Esophagus muscularis mucosa (tissue), 4 donors: ENCODE measurements at places on chromosomes 16 and 17.

DNA sequence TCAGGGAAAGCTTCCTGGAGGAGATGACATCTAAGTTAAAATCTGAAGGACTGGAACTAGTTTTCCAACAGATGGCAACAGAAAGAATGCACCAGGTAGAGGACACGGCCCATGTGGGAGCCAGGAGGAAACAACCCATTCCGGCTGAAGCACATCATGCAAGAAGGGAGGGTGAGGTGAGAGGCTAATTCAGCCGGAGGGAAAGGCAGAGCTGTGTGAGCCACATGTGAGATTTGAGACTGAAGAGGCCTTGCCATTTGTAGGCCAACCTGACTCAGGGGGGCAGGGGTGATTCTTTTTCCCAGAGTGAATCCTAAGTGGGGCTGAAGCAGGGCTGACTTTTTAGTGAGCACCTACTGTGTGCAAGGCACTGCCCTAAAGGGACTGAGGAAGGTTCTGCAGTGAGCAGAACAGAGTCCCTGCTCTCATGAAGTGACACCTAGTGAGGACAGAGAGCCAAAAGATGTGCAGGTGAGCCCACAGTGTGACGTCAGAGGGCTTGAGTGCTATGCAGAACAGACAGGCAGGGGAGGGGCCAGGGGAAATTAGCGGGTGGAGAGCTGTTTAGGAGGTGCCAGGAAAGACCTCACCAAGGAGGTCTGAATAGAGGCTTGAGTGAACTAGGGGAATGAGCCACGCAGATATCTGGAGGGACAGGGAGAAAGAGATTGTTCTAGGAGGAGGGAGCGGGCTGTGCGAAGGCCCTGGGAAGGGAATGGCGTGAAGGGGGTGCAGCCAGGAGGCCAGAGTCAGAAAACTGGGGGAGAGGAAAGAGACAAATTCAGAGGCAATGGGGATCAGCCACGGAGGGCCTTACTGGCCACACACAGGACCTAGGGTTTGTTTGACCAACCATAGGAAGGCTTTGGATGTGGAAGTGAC is 19.8 kb upstream of the IL21R start:
- DNase-seq, result no peak

DNA sequence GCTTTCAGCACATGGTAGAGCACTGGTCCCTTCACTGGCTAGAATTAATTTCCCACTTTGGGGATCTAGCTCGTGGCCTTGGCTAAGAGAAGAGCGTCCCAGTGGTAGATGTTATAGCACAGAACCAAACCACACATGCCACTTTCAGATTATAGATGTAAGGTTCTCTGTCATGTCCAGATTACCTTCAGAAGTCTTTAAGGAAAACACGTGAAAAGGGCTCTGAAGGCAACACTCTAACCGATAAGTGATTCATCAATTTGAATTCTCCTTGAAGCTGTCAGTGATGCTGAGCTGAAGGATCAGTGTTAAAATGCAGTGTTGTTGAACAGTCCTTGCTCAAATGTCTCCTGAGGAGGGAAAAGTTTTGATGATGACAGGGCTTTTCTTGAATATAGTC is 43.5 kb upstream of the VPS4A start:
- no peak for DNase-seq

- DNase-seq, result no peak
Measured at GRCh38 chr16:57720142-57720575, 15.4 kb upstream of the KATNB1 start.

DNA sequence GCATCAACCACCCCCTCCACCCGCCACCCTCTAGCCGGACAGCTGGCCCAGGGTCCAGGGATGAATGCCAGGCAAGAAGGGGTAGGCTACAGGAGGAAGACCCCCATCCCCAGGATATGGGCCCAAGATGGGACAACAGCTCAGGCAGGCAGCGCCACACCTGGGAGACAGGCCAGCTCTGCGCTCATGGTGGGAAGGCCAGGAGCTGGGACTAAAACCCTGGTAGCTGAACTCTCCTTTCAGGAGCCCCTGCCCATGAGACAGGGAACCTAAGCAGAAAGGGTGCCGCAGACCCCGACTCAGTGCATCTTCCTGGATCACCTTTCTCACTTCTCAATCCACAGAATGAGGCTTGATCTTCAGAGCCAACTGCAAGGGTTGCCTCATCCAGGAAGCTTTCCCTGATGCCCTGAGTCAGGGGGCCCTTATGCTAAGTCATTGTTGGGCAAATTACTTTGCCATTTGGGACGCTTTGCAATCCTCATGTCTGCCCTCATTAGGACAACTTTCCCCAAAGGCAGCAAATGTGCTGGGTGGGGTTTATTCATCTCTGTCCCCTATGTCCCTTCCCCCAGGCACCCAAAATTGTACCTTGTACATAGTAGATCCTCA is 9.0 kb downstream of the ZDHHC1 start:
- no peak for DNase-seq

DNA sequence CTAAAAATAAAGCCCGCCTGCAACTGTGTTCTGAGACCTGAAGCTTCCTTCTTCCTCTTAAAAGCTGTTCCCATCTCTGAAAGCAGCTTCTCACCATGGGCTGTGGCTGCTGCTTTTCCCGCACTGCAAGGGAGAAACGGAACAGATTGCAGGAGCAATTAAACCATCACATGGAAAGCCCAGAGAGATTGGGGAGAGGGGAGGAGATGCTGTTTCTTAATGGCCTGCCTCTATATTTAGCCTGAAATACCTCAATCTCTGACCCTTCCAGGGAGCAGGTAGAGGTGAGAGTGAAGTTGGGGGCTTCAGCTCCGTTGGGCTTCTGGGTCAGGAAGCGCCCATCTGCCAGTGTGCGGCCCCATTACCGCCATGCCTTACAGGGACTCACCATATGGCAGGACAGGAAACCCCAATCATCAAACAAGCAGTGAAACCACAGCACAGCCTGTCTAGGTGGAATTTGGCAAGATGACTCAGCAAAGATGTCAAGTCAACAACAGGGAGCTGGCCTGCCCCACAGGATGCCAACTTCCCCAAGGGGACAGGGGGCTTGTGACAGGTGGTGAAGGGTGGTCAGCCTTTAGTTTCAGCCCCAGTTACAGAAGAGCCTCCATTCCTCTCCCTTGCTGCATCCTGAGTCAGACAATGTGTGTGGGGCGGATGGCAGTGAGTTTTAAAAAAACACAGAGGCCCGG is 286.6 kb upstream of the CCL2 start:
- no peak for DNase-seq

DNA sequence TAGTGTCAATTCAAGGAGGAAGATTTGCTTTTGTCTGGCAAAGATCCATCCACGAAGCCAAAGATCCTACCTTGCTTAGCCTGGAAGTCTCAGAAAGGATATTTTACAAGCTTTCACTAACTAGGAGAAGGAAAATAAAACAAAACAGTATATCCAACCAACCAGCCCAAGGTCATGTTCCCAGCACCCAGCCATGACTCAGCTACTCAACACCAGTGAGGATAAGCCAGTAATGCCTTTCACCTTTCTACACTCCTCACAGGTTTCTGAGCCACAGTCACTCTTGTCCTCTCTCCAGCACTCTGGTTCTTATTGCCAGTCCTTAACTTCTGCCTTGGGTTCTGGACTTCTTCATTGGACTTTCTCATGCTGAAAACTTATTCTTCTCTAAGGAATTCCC is 116.2 kb downstream of the CDH11 start:
- no peak for DNase-seq

GRCh38 chr16:9800186-9800738 is 382.0 kb downstream of the GRIN2A start:
- DNase-seq, result no peak

- no peak for DNase-seq
Measured at GRCh38 chr16:67551972-67552371, 10.4 kb upstream of the CTCF start.

DNA sequence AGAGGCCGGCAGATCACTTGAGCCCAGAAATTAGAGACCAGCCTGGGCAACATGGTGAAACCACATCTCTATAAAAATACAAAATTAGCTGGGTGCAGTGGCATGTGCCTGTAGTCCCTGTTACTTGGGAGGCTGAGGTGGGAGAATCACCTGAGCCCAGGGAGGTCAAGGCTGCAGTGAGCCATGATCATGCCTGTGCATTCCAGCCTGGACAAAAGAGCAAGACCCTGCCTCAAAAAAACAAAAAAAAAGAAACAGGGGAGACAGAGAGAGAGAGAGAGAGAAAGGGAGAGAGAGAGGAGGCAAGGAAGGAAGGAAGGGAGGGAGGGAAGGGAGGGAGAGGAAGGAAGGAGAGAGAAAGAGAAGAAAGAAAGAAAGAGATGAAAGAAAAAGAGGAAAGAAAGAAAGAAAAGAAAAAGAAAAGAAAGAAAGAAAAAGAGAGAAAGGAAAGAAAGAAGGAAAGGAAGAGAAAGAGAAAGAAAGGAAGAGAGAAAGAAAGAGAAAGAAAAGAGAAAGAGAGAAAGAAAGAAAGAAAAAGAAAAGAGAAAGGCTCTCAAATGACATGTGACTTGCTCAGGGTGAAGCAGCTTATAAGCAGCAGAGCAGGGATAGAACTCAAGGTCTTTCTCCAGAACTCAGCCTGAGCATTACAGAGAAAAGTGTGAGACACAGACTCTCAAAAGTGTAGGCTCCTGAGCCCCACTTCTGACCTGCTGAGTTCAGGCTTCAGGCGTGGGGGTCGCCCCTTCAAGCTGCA is 15.5 kb downstream of the CX3CL1 start:
- no peak for DNase-seq

GRCh38 chr17:77107506-77108433 is 33.0 kb upstream of the SEC14L1 start:
- no peak for DNase-seq

DNA sequence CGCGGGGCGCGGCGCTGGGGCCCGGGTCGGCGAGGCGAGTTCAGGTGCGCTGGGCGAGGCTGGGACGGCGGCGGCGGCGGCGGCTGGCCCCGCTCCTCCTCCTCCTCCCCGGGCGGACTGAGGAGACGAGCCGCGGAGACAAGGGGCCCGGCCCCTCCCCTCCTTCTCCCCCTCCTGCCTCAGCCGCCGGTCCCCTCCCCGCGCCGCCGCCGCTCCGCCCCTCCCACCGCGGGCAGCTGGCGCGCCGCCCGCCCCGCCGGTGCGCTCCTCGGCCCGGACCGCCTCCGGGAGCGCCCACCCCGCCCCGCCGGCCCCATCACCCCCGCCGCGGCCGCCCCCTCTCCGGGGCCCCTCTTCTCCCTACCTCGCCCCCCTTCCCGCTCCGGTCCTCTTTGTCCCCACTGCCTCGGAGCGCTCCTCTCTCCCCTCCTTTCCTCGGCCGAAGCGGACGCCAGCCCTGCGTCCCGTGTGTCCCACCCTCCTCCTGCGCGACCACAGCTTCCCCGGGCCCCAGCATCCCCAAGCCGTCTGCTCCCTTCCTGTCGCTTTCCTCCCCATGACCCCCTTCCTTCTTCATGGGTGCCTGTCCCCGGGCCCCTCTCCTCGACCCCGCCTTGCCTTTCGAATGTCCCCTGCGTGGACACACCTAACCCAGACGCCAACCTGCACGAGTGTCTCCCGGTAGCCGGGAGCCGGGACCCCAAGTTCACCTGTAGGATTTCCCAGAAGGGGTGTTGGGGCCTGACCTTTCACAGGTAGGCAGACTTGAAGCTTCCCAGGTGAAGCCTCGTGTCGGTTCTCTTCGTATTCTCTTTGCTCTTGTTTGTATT is at the start of gene TOX3:
Gene TOX3, minus strand, starts transcription at position 140 of the 830 bp plus-strand sequence. CDS start 420 bp downstream, outside the sequence.
- DNase-seq, result peak; percentile 62

GRCh38 chr16:81568749-81569087 is 124.1 kb downstream of the CMIP start:
- no peak for DNase-seq

GRCh38 chr16:53829186-53829747 is 125.3 kb downstream of the FTO start:
- DNase-seq, result no peak

DNA sequence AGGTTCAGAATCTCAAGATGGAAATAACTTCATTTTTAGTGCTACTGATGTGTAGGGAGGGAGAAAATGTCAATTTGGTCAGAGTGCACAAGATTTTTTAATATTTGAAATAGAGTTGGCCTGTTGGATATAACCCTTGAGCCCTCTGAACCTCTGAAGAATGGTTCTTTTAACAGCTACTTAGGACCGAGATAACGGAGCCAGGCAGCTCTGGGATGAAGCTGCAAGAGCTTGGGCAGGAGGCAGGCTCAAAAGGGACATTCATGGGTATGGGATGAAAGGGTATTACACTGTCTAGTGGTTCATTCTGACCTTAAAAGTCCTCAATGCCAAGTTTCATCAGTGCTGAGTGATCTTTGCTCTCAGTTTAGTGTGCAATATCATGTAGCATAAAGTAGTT is 111.4 kb upstream of the CPHXL start:
- no peak for DNase-seq

DNA sequence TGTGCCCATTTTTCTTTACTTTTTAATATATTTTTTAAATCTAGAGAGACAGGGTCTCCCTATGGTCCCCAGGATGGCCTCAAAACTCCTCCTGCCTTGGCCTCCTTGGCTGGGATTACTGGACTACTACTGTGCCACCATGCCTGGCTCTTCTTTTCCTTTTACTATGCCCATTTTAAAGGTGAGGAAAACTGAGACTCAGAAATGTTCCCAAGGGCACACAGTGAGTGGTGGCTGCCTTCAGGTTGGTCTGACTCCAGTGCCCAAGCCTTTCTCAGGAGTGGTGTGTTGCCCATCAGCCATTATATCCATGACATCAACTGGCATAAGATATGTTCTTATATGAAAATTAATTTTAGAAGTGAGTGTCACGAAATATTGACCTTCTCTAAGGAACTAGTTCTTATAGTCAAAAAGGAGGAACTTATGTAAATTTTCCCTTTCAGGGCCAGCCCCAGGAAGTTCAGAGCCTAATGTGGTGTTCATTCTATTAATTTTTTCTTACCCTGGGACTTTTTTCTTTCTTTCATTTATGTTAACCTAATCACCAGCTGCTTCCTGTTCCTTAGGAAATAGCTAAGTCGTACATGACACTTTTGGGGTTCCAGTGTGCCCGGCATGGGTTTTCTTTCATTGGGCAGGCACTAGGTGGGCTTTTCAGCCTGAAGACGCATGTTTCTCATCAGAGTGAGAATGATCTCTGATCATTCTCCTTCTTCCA is 17.9 kb upstream of the SPN start:
- DNase-seq, result no peak

- no peak for DNase-seq
Measured at GRCh38 chr16:66927918-66928649, 2.7 kb upstream of the RRAD start.

DNA sequence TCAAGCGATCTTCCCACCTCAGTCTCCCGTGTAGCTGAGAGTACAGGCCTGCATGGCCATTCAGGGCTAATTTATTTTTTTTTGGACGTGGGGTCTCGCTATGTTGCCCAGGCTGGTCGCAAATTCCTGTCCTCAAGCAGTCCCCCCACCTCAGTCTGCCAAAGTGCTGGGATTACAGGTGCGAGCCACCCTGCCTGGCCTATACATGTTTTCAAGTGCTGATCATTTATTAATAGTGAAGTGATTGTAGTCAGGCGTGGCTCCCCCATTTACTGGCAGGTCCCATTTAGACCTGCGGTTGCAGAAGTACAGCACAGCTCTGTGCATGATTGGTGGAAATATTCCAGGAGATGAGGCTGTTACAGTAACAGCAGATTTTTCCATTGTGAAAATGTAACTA is 8.4 kb downstream of the FOXK2 start:
- DNase-seq, result no peak
